SK-N-MC (cell line): ENCODE measurements at places on chromosomes 2 and 18.

DNA sequence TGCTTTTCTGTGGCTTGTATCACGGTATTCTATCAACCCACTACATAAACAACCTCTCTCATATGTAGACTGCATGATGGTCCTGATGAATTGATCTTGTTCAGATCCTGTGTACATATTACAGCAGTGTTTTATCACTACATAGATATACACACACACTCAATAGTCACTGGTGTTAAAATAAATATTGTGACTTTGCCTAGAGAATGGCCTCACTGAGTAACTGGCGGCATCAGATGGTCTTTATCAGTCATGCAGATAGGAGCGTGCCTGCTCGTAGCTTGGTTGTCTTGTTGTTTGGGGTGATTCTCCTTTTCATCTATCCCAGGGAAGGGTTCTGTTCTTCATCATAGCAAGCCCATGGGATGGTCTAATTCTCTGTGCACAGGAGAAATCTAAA lies 18.4 kb upstream of the CTAGE1 start:
- DNase-seq, result no peak

- DNase-seq, result no peak
Measured at GRCh38 chr2:128756365-128756717, 437.7 kb upstream of the HS6ST1 start.

GRCh38 chr2:44972771-44973535 lies 31.5 kb downstream of the SIX3 start:
- no peak for DNase-seq

DNA sequence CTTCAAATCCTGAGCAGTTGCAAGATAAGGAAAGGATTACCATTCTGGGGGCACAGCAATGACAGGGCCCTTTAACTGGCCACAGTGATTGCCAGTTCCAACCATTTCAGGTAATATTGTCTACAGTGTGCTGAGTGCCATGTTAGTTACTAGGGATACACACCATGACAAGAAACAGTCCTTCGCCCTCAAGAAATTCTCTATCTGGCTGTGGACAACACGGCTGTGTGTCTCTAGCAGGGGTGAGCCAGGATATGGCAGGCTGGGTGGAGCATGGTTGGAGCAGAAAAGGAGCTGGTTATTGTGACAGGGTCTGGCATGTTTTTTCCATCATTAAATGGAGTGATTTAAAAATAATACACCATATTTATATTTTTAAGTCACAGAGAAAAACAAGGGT lies 31.0 kb downstream of the TSPYL6 start:
- DNase-seq, result no peak

DNA sequence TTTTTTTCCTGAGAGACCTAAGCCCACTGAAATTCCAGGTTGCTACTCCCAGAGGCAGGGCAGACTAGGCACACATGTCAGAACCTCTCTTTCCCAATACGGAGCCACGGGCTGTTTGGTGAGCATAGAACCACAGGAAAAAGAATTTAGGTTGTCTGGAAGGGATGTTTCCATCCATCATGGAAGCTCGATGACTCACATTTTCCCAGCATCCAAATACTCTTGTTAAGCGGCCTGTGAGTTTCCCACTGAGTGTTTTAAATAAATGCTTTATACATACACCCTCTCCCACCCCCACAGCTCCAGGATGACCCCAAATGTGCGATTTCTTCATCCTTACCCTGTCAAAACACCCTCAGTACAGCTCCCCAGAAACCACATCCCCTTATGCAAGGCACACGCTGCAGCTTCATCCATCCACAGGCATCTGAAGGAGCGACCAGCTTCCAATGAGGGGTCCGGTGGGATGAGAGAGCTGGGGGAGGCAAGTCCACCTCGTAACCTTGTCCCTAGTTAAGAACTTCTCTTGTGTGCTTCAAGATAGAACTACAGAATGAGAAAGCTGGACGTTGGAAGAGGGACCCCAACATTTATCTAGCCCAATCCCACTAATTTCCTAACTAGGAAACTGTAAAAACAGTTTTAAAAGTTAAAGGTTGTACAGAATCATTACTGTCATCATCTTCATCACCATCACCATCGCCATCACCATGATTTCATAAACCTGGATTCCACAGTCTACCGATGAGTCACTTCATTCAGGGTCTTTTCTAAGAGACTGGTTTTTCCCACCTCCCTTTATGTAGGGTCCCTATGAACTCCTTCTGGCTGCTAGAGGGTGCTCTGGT lies 63.5 kb upstream of the FZD7 start:
- no peak for DNase-seq

DNA sequence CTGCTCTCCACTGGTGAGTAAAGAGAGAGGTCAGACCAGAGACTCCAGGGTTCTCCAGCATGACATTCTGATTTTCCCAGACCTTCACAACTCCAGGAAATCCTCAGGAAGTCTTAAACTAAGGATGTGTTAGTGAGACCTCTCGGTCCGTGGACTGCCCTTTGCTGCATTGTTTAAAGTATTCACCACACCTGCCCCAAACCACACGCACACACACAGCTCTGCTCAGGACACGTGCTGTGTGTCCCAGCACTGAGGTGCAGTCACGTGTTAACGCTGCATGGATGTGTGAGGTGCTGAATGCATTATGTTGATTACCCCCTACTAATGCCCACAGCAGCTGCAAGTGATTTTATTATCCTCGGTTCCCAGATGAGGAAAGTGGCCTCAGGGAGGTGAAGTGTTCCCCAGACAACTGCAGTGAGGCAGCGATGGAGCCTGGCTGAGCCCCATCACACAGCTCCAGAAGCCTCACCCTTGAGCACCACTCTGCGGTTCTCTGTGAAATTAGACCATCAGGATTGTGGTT lies 68.4 kb downstream of the TRAPPC12 start:
- no peak for DNase-seq

GRCh38 chr18:66129248-66129647 lies 378.4 kb downstream of the CDH7 start:
- DNase-seq, result no peak

DNA sequence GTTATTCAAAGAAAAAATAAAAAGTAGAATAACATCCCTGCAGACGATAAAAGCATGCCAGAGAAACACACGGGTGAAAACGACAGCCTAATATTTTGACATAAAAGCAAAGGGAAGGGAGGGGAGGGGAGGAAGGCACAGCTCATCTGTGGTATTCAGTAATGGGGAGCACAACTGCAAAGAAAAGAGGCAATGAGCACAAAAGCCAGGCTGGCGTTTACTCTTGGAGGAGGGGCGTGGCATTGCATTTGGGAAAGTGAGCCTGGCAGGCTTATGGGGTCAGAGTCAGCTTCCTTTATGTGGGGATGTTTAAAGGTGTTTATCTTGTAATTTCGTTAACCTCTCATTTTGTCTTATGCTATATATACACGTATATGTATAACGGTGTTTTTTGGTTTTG lies 53.2 kb downstream of the STEAP3 start:
- DNase-seq, result no peak

DNA sequence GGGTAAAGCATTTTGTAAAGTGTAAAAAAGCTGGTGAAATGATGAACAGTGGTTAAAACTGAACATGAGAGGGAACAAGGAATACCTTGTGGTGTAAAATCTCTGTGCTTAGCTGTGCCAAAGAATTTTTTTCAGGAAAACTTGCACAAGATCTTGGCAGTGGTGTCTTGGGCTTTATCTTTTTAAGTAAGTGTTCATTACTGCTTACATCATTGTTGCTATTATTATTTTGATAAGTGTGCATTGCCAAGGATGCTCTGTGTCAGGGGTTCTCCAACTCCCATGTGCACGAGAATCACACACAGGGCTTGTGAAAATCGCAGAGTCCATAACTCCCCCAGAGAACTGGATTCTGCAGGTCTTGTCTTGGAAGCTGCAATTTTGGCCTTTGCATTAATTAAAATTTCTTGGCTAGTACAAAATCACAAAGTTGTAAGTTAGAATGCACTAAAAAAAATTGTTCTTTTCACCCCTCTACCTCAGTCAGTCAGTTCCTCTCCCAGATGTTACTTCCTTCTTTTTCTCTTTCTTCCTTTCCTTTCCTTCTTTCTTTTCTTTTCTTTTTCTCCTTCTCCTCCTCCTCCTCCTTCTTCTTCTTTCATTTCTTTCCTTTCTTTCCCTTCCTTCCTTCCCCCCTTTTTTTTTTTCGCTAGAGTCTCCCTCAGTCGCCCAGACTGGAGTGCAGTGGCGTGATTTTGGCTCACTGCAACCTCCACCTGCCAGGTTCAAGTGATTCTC lies 37.8 kb downstream of the GATA6 start:
- no peak for DNase-seq

DNA sequence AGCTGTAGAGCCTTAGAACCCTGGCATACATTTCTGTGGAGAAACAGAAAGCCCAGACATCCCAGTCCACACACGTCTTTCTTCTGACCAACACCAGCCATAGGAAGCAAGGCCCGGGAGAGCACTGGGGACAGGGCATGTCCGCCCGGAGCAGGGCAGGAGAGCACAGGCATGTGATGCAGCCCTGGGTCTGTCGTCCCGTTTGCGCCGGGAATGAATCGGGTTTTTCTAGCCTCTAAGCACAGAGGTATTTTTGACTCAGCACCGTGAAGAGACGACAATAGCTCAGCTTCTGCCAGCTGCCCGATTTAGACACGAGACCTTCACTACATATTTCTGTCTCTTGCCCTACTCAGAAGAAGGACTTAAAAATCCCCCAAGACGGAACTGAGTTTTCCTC lies 7.3 kb upstream of the AMMECR1L start:
- no peak for DNase-seq

- DNase-seq, result no peak
Measured at GRCh38 chr2:96945014-96945413, 41.4 kb downstream of the FAM178B start.

DNA sequence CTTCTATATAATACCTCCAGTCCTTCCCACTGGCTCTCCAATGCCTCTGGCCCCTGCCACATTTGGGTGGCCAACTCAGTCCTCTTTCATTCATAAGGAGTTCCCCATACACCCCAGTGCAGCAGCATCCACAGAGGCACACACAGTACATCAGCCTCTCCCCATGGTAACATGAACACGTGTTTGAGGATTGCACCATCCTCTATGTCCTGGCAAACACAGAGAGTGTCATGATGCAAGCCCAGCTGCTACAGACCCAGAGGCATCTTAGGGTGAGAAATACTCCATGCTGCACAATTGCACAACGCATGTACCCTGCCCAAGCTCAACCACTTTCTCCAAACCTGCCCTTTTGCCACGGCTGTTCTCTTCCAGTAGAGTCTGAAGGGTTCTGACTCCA lies 11.5 kb downstream of the IGFBP5 start:
- DNase-seq, result no peak

DNA sequence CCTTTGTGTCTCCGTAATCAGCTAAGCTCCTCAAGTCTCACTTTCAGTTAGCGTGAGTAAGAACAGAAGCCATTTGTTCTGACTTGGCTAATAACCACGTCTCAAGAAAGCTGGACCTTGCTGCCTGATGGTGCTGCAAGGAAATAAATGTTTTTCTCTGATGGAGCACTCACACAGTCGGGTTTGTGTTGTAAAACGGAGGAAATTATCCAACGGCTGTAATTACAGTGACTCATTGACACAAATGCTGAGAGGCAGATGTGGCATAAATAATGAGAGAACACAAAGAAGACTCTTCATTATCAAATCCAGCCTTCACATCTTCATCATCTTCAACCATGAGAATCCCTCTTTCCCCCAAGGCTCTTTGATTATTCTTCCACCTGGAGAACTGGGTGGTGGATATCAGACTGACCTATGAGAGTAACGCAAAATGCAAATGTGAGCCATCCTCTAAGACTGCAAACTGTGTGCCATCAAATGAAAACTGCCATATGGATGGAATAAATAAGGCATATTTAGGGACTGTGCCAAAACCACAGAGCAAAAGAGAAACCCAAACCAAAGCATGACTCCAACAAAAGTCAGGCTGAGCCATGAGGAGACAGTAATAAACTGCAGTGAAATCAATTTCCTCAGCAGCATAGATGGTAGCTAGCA lies 252.6 kb downstream of the RND3 start:
- DNase-seq, result no peak

DNA sequence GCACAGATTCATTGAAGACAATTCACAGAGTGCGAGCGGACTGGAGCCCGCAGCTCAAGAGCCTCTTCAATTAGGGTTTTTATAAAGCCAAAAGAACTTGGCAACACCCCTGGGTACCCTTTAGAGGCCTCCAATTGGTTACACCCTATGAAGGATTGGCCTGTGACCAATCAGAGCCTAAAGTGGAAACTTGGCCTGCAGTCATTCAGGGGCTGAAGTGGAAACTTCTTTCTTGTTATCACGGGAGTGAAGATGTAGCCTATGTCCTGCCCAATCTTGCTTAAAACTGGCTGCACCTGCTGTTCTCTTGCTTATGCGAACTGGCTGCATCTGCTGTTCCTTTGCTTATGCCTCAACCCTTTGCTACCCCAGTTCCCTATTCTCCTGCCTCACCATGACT lies 1.8 kb upstream of the HJURP start:
- DNase-seq, result no peak

DNA sequence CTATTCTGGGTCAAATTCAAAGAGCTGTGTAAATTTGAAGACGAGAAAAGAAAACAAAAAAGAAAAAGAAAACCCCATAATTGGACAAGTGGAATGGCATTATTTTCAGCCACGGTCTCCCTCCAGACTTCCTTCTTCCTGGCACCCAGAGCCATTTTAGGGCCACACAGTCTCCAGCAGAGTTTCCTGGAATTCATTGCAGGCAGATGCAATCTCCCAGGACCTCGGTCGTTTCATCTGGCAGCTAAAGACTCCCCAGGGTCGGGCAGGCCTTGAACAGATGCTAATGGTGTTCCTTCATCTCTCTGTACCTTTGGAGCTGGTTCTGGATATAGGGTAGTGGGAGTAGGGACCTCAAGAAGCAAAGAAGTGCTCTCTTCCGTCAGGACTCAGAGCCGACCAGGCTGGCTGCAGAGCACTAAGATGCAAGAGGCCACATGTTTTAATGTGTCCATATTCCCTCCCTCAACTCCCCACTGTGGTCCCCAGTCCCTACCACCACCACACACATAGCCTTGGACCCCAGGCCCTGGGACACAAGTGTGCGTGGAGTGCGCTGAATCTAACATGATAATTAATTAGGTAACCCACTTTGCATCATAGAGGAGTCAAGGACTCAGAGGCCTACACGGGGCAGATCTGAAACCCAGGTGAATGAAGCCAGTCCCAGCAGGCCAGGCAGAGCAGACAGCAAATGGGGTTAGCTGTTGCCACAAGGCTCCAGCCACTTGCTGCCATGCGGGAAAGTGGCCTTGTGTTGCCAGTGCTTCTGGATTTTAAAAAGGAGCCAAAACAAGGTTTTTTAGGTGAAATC lies 109.3 kb upstream of the ATL2 start:
- DNase-seq, result no peak

- no peak for DNase-seq
Measured at GRCh38 chr2:144014103-144014502, 505.8 kb downstream of the ZEB2 start.

GRCh38 chr2:63544017-63544627 lies 44.2 kb downstream of the WDPCP start:
- no peak for DNase-seq
